ENCODE measurements at places on chromosomes 5 and 9. TPM values are rescaled to one million over a fixed set of nuclear protein-coding genes. Genes with fewer than 3 reads are reported as not detected.

- H3K4me1 ChIP-seq = no peaks in the 10 kb centered on the region
- no peaks in the 10 kb centered on the region for H3K36me3 ChIP-seq
- H3K4me3 ChIP-seq = no peak overlapping the region
- no peak for DNase-seq
- no peaks in the 10 kb centered on the region for H3K27me3 ChIP-seq
These were observed 66.8 kb downstream of the RAB3C start for GRCh38 chr5:58649716-58650115.

GRCh38 chr9:130239741-130240241 lies 25.8 kb upstream of the HMCN2 start:
- H3K27ac ChIP-seq = no peak overlapping the region
- no peaks in the 10 kb centered on the region for H3K4me1 ChIP-seq
- H3K36me3 ChIP-seq = no peaks in the 10 kb centered on the region
- H3K27me3 ChIP-seq = no peaks in the 10 kb centered on the region
- no peak for DNase-seq

HDAC3 gene
- total RNA-seq = 98.5 TPM

GRCh38 chr5:144121577-144121976 lies 48.9 kb downstream of the YIPF5 start:
- no peaks in the 10 kb centered on the region for H3K27me3 ChIP-seq
- peaks cover 3% of the 10 kb centered on the region for H3K4me1 ChIP-seq
- no peak overlapping the region for H3K4me3 ChIP-seq
- peaks cover 3% of the 10 kb centered on the region for H3K36me3 ChIP-seq

DNA sequence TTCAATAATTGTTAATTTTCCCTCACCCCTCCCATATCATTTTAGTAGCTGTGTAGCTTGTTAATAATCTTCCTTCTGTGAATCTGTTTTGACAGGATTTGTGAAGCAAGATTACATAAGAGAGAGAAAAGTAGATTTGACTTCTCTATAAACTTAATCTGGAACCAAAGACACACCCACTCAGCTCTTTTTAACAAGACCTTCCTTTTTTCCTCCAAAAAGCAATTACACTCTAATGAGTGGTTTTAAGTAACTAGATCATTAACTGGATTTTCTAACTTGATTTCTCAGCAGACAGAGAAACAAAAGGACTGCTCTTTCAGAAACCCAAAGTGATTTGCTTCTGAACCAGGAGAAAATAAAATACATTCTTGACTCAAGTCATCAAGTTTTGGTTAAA lies 21.9 kb downstream of the RFK start:
- H3K27me3 ChIP-seq = no peaks in the 10 kb centered on the region
- H3K27ac ChIP-seq = no peak overlapping the region
- H3K4me1 ChIP-seq = no peaks in the 10 kb centered on the region
- H3K36me3 ChIP-seq = no peaks in the 10 kb centered on the region
- DNase-seq = no peak

Data from H9 (cell line).